CD4-positive, alpha-beta T cell treated with Interleukin-1 beta for 1 hour (primary cell): ENCODE measurements at places on chromosomes 2 and 18.

DNA sequence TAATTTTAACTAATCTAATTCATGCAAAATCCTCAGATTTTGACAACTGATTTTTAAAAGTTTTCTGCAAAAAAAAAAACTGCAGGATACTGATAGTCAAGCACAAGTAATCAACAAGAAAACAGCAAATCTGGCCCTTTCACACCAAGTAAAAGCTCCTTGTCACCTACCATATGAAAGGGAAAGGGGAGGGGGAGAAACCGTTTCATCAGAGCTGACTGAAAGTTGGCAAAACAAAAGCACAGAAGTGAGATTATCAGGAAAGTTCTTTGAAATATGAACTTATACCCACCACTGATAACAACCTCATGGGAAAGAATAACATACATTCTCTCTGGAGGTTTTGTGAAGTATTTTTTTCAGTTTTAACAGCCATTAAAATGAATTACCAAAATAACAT, 38.7 kb downstream of the ZNF521 start:
- DNase-seq, result no peak

GRCh38 chr2:57490741-57491140, 555.9 kb upstream of the VRK2 start:
- no peak for DNase-seq

GRCh38 chr2:105882920-105883435, 138.3 kb downstream of the NCK2 start:
- no peak for DNase-seq

DNA sequence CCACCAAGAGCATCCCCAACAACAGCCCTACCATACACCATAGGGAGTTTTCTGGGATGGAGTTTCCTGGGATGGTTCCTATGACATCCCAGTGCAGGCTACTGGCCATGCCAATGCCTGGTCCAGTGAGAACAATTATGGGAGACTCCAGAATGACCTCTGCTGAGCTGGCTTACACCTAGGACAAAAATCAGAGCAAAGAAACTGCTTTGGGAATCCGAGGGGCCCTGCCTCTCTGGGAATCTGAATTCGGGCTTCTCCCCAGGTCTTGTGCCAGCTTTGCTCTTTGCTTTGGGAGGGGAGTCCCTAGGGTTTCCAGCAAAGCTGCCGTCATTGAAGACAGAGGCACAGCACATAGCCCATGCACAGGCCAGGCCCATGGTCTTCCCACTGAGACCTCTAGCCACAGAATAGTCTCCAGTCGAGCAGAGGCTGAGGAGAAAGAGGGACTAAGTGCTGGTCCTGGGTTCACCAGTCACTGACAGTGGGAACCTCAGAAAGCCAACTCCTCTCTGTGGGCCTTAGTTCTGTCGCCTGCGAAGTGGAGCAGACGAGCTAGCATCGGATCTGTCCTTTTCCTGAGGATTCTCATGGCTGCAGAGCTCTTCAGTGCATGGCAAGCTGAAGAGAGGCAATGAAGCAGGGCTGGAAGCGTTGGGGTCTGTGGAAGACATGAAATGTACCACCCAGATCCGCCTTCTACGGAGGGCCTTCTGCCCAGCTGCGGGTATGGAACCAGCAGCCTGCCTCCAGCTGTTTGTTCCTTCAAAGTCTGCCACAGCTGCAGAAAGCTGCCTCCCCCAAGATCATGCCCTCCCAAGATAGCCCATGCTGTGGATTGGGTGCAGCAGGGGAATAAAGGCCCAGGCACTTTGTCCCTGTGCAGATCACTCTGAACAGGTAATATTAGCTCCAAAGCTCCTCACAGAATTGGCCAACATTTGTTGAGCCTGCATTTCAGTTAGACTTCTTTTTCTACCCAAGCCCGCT, 11.2 kb upstream of the LBH start:
- no peak for DNase-seq

- DNase-seq, result no peak
Measured at GRCh38 chr2:183597841-183598240, 473.6 kb downstream of the NUP35 start.

DNA sequence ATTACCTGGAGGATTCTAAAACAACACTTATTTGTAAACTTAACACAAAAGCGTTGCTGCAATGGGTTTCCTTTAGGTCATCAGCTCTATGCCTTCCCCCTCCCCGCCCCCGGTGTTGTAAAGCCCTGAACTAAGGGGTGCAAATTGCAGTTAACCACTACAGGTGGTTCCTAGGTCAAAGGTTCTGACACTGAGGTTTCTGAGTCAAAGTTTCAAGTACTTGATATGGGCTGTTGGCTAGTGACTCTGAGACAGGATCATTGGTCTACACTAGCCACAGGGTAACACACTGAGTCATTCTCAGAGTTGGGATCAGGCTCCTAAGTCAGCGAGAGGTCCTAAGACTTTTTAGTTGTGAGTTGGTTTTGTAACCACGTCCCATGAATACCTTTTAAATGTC, 15.4 kb downstream of the IL1B start:
- DNase-seq, result no peak
